GM12878 (cell line): ENCODE measurements at places on chromosomes 3 and 15.

GRCh38 chr3:159929171-159930141 lies 59.2 kb upstream of the IL12A start:
- DNase-seq, result no peak

GRCh38 chr3:96813820-96814650 lies at the start of gene EPHA6:
TSS of gene EPHA6 (plus strand) at chr3:96814594.
- DNase-seq, result no peak

- no peak for DNase-seq
Measured at GRCh38 chr3:122391681-122392446, 7.9 kb downstream of the FAM162A start.

GRCh38 chr3:136728473-136728872 lies 23.7 kb downstream of the STAG1 start:
- DNase-seq, result no peak

DNA sequence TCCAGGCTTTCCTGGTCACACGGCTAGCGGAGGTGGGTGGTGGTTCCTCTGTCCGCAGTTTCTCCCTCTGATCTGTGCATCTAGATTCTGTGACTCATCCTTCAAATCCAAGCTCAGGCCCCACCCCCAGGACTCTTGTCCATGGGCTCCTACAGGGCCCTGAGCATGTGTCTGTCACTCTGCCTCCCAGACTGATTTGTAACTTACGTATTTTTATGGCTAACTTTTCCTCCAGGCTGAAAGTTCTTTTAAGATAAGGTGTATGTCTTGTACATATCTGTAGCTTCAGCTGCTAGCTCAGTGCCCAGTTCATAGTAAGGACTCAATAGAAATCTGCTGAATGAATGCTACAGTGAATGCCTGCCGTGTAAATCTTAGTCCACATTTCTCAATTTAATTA lies 8.0 kb downstream of the ESYT3 start:
- no peak for DNase-seq

- DNase-seq, result no peak
Measured at GRCh38 chr3:39287216-39288164, 7.7 kb upstream of the CX3CR1 start.

- no peak for DNase-seq
Measured at GRCh38 chr15:84840255-84840654, 23.1 kb downstream of the ALPK3 start.

- peak; percentile 39 for DNase-seq
Measured at GRCh38 chr15:66834881-66835878, 133.1 kb downstream of the SMAD6 start.

DNA sequence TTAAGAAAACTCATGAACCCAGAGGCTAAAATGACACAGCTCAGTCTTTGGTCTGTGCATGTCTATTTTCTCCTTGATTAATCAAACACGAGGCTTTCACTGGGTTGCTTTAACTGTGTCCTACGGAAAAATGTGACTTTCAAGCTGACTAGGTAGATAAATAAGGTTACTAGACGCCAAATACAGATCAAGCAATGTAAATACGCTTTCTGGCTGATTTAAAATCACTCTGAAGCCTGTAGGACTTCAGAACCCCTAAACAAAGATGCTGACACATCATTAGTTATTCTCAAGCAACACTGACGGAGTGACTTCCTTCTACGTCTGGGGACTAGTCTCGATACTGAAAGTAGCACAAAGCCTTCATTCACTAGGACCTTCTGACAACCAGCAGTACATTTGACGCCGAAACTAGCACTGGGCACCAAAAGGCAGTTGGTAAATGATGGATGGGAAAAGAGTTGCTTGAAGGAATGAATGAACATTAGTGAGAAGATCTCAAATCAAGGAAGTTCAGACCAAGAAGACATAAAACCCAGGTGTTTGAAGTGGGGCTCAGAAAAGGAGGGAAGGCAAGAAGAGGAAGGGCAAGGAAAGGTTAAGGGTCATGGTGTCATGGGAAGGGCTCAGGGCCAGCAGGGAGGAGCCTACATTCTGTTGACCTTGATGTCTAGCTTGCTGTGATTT lies 67.1 kb upstream of the CDV3 start:
- peak; percentile 93 for DNase-seq

GRCh38 chr3:29643034-29643425 lies 362.2 kb downstream of the RBMS3 start:
- no peak for DNase-seq

- DNase-seq, result no peak
Measured at GRCh38 chr15:61041886-61042285, 187.2 kb downstream of the RORA start.

DNA sequence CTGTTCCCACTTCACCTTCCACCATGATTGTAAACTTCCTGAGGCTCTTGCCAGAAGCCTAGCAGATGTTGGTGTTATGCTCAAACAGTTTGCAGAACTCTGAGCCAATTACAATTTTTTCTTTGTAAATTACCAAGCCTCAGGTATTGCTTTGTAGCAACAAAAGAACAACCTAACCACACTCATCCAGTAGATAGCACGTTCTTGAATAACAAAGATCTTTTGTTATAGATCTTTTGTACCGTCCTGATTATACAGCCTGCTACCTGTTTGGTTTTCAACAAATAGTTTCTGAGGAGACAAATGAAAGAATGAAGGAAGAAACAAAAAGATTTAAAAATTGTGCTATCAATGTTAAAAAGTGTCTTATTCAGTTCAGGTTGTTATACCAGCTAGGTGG lies 474.7 kb upstream of the ALCAM start:
- no peak for DNase-seq

DNA sequence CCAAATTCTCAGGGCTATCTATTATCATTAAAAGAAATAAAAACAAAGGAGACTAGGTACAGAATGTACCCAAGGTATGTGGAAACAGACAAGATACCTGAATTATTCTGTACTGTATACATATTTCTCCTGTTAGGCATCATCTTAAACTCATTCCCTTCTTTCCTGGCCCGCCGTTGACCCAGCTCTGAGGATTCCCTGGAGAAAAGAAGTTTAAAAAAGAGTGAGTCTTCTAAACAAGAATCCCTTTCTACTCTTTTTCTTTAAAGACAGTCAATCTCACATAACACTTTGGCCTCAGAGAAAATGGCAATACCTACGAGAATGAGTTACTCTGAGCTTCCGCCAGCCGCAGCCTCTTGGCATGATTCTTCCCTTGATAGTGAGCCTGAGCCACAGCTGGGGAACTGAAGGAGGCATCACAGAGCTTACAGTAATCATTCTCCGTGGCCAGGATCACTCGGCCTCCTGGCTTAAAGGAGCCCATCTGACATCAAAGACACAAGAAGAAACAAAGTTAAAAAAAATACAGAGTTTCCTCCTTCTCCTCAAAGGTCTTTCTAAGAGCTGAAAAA lies 44.2 kb downstream of the ZMAT3 start:
- DNase-seq, result no peak

DNA sequence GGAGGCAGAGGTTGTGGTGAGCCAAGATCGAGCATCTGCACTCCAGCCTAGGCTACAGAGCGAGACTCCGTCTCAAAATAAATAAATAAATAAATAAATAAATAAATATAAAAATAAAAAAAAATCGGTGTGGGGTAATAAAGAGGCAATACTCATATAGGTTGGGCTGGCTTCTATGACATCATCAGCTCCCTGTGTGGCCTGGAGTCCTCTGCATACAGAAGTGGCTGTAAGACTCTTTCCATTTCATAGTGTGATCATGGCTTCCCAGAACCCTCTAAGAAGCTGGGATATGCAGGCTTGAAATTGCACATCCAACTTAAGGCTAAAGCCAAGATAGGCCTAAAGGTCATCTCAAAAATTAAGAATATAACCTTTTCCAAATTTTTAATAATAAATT lies 101.6 kb downstream of the ZIC4 start:
- DNase-seq, result no peak
